ENCODE measurements at places on chromosomes 4 and X.

- no peak for DNase-seq
These were observed 53.1 kb upstream of the HGFAC start for GRCh38 chr4:3388471-3389232.

GRCh38 chr4:165367040-165367439 is 11.8 kb upstream of the CPE start:
- DNase-seq: no peak

- no peak for DNase-seq
These were observed 44.3 kb downstream of the TBC1D9 start for GRCh38 chr4:140711910-140712309.

DNA sequence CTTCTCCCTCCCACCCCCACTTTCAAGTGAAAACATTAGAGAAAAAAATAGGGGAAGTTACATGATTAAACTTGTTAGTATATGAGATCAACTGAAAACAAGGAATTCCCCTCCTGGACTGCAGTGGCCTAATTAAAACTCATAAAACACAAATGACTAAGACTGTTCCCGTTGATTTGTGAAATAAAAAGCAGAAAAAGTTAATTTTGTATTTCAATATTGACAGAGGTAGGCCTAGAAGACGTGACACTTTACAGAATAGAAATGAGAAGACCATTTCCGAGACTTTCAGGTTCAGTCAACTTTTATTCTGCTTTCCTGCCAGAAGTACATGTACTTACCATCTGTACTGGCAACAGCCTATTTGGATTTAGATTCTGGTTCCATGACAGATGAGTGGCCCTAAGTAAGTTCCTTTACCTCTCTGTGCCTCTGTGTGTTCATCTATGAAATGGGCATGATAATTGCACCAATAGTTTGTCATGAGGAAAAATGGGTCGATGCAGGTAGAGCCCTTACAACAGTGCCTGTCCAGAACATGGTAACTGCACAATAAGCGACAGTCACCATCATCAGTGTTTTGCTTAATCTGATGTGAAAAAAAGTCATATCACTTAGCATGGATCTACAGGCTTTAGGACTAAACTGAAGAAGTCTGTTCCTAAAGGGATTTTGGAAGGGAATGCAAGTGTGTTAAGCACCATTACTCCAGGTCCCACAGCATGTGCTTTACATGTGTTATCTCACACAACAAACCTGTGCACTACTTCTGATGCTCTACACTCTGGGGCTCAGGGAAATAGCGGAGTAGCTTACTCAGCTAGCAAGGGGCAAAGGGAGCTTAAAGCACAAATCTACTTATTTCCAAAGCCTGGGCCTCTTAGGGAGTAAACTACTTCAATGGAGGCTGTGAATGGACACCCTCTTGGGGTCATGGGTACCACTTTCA is 562.3 kb upstream of the DIPK2B start:
- DNase-seq: no peak

DNA sequence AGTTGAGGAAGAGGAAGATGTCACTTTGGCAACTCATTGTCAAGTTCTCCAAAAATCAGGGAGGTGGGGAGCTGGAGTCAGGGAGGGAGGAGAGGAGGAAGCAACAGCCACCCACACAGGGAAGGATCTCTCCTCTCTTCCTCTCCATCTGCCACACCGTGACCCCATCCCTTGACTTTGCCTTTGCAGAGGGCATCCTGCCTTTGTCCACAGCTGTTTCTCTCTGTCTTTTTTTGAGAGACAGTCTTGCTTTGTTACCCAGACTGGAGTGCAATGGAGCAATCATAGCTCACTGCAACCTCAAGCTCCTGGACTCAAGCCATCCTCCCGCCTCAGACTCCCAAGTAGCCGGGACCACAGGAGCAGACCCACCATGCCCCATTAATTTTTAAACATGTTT is 276.0 kb downstream of the SHOX start:
- no peak for DNase-seq

- DNase-seq: no peak
These were observed 17.3 kb upstream of the SASH3 start for GRCh38 chrX:129762448-129762847.

GRCh38 chrX:100487795-100488194 is 77.7 kb upstream of the PCDH19 start:
- no peak for DNase-seq

DNA sequence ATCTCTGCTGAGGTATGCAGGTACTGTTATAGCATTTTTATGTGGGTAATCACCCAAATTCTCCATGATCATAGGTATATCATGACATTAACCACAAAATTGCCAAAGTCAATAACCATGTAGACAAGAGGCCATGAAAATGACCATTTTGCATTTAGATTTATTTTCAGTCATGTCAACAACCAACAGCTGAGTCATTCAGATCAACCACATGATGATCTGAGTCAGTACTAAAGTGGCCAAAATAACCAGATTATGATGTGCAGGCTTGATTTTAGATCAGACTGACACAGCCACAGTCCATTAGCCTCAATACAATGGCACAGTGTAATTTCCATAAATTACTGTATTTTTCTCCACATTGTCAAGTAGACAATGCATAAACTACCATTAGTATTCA is 240.5 kb downstream of the GRIA3 start:
- no peak for DNase-seq

DNA sequence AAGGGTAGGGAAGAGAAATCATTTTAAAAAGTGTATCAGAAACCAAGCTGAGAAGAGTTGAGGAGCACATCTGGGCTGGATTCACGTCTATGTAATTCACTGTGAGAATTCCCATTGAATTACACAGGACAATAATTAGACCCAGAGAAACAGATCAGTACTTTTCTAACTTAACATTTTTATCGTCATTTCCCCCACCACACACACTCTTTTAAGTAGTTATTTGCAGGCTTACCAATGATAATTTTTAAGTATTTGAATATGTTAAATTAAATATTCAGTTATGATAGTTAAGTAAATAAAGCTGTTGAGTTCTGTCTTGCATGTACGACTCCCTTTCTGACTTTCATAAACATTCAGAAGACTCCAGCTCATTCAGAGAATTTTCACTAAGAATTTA is 165.4 kb upstream of the PITX2 start:
- DNase-seq: no peak

DNA sequence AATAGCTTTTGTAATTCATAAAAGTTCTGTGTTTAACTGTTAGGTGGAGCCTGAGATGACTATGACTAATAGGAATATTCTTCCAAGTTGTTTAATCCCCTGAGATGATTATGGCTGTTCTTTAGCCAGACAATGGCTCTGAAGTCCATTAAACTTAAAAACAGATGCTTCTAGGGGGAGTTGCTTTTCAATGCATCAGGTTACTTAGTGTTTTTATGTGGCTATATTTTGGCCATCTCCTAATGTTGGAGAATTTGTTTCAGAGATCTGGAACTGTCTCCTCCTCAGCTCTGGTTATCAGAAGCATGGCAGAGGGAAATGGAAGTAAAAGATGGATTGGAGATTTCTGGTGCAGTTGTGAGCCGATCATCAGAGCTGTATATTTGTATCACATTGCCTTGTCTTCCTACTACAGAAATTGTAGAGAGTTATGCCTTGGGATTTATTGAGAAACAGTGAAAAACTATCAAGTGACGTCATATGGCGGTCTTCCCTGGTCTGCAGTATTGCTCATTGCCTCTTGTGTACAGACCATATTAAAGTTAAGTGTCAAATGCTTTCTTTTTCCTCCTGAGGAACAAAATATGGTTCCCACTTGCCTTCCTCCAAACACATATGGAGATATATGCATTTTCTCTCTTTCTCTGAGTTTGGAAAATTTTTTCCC is 29.8 kb downstream of the SGMS2 start:
- no peak for DNase-seq

GRCh38 chrX:31376408-31377022 is 304.7 kb upstream of the FTHL17 start:
- DNase-seq: no peak

- DNase-seq: no peak
These were observed 413.3 kb downstream of the CCSER1 start for GRCh38 chr4:90540536-90540935.

DNA sequence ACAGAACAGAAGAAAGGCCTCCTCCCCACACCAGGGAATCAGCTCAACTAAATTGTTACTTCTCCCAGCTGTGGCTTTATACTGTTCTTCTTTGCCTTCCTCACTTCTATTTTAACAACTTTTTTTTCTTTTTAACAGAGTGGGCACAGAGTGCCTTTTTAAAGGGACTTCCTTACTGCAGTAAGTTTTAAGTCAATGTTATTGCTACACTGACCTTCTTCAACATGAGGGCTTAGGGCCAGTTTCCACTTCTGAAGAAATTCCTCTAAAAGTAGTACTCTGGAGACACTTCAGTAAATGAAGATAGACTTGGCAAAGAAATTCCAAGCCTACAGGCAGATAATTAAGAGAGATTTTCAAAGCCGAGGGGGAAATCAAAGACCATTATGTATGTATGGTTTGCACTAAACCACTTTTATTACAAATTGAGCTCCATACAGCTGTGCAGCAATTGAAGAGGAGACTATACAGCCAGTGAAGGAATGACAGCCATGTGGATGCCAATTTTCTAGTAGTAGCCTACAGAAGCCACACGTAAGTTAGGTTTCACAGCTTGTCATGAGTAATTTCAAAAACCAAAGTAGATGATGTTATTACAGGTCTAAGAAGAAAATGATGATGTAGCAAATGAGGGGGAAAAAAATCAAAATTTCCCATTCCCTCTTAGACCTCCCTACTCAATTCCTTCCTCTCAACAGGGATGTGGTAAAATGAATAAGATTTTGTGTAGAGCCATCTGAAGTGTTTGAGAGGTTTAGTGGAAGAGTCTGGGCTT is 36.9 kb upstream of the RASGEF1B start:
- DNase-seq: no peak

- no peak for DNase-seq
These were observed 27.7 kb downstream of the RGS12 start for GRCh38 chr4:3320361-3321023.

DNA sequence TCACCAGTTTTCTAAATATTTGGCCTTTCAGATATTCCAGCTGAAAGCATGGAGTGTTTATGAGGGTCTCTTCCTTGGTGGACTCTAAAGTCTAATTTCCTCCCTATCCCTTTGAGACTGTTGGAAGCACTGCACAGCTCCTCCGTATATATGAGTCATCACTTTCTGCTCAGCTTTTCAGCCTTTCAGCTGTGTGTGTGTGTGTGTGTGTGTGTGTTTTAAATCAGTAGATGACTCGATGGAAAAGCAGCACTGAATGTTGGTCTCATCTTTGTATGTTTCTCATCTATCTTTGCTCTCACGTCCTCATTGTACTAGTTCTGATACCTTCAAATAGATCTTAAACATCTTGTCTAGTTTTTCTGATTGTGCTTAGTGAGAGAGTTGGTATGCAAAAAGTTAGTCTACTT is 81.6 kb downstream of the ZFX start:
- DNase-seq: peak; percentile 4

GRCh38 chrX:54633641-54634040 is 103.6 kb downstream of the GNL3L start:
- DNase-seq: no peak

DNA sequence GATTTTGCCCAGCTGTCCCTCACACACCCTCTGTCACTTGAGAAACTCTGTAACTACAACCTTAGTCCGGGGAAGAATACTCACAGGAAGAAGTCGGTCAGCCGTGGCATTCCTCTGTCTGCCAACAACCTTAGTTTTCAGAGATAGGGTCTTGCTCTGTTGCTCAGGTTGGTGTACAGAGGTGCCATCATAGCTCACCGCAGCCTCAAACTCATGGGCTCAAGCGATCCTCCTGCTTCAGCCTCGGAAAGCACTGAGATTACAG is 12.2 kb upstream of the SPCS3 start:
- no peak for DNase-seq

DNA sequence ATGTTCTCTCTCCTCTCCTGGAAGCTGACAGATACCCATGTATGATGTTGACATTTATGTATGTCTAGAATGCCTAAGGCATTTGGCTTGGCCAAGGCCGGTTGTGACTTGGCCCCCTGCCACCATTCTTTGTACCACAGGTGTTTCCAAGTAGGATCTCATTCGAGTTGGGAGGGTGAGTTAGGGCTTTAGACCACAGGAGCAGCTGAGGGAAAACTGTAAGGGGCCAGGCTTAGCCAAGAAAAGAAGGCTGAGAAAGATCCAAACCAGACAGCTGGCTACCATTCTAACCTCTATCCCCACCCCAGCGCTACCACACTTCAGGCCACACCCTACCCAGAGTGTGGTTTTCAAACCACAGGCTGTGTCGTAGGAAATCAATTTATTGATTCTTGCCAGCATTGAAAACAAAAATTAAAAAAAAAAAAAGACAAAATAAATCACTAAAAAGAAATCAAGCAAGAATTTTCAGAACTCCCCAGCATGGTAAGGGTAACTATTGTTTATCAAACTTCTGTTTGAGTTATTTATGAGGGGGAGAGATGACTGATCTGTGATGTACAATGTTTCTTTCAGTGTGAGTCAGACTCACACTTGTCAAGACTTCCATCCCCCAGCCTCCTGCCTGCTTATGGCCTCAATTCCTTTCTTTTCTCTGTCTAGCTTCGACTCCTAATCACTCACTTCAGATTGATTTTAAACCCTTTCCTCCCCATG is 9.9 kb downstream of the TMSB4X start:
- DNase-seq: peak; percentile 55

DNA sequence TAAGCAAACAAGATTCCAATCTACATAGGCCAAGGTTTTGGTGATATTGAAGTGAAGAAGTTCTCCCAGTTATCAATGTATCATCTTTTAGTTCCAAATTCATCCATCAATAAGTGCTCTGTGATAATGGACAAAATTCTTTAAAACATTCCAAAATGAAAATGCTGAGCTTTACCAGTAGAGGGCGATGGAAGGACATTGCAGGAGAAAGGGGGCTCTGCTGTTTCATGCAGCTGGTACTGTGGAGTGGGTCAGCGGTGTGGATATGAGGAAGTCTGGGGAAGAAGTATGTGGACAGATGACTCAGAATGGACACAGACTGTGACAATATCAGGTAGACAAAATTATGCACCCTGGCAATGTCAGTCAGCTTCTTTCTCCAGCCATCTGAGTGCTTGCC is 46.6 kb upstream of the HS6ST2 start:
- no peak for DNase-seq

GRCh38 chr4:138696058-138696457 is 319.5 kb upstream of the NOCT start:
- DNase-seq: no peak

- no peak for DNase-seq
These were observed 89.0 kb downstream of the GLRA2 start for GRCh38 chrX:14618177-14618965.

DNA sequence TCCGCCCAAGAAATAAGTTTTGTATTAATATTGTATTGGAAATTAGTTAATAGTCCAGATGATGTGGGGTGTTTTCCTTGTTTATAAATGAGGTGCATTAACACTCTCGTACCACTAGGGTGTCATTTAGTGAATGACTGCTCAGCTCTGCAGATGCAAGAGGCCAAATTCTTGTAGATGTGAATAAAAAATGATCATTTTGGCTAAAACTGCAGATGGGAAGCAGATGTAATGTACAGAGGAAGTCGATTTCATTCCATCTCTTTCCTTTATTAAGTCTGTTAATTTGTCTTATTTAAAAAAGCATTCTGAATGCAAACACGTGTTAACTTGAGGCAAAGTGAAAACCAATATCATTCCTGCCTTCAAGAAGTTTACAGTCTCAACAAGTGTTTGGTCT is 108.1 kb downstream of the DHX15 start:
- DNase-seq: no peak

GRCh38 chr4:186584912-186585311 is 29.5 kb upstream of the MTNR1A start:
- no peak for DNase-seq

Measured in activated CD4-positive, alpha-beta T cell treated with anti-CD3 and anti-CD28 coated beads for 48 hours (primary cell).